ENCODE measurements at places on chromosomes 3 and 15. TPM values are rescaled to one million over a fixed set of nuclear protein-coding genes. Genes with fewer than 3 reads are reported as not detected.

Gene NMD3
- polyA plus RNA-seq, result 62.8 TPM

Gene TRPC1
- polyA plus RNA-seq, result 10.9 TPM

Gene MANF
- 121 TPM for polyA plus RNA-seq

Gene NPRL2
- 33.1 TPM for polyA plus RNA-seq

Gene CCR9
- 0.08 TPM for polyA plus RNA-seq

Gene HRG
- polyA plus RNA-seq, result 1.8 TPM

Gene KCNAB1
- 3.3 TPM for polyA plus RNA-seq

Gene ANKRD34C
- 0.08 TPM for polyA plus RNA-seq

Gene SOX2
- polyA plus RNA-seq, result 0.35 TPM

Gene ZCWPW2
- 1.9 TPM for polyA plus RNA-seq

DNA sequence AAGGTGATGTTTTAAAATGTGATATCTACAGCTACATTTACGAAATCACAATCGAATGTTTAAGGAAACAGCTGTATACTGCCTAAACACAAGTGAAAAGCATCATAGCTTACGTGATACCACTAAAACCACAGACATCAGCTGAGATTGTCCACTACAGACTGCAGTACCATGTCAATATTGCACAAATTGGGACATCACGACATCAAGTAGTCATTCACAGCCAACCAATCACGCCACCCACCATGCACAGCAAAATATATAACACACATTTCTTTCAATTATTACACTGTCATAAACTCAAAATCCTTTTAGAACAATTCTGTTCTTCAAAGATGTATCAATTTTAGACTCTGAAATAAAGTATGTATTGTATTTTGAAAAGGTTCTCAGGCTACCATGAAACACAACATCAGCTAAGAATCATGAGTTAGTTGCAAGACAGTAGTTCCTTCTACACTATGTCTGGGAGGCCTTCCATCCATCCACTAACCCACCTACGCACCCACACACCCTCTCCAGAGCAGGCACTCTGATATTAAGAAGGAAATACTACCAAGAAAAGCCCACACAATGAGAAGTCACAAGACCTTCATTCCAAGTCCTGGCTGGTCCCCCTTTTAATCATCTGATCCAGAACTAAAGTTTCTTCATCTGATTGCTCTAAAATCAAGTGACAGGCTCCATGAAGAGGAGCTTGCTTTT is 3.1 kb downstream of the DMXL2 start:
- DNase-seq, result no peak

- no peak for DNase-seq
Observed at GRCh38 chr15:60095711-60096110, 91.6 kb downstream of the FOXB1 start.

DNA sequence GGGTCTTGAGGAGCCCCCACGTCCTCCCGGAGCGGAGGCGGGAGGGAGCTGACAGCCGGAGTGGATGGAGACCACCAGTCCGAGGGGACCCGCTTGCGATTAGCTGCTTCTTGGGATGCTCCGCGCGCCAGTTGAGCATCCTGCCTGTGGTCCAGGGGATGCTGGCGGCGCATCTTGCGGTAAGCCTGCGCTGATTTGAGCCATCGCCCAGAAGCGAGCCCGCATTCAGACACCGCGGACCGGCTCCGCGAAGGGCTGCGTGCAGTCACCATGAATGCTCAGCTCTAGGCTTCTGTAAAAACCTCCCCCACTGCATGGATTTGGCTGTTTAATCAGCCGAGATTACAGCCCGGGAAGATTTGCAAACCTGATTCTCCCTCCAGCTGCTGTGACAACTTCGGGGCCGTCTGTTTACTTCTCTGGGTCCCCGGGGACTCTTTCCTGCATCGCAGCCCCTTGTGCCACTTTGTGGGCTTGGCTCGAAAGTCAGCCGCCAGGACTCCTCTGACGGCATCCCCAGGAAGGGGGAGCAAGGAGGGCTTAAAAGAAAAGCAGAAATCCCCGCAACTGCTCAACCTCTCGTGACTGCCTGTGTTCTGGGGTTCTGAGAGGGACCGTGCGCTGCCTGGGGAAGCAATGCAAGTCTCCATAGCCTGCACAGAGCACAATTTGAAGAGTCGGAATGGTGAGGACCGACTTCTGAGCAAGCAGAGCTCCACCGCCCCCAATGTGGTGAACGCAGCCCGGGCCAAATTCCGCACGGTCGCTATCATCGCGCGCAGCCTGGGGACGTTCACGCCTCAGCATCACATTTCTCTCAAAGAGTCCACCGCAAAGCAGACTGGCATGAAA is 171.1 kb downstream of the KCNAB1 start:
- no peak for DNase-seq

- DNase-seq, result no peak
Observed at GRCh38 chr3:187951452-187952190, 202.3 kb upstream of the LPP start.

DNA sequence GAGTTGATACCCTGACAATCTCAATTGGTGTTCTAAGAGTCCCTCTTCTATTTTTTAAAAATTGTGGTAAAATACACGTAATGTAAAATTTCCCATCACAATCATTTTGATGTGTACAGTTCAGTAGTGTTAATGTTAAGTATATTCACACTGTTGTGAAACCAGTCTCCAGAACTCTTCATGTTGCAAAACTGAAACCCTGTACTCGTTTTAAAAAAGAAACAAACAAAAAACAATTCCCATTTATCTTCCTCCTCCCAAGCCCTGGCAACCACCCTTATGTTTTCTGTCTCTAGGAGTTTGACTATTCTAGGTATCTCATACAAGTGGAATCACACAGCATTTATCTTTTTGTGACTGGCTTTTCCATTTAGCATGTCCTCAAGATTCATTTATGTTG is 28.7 kb upstream of the ALPK3 start:
- no peak for DNase-seq

DNA sequence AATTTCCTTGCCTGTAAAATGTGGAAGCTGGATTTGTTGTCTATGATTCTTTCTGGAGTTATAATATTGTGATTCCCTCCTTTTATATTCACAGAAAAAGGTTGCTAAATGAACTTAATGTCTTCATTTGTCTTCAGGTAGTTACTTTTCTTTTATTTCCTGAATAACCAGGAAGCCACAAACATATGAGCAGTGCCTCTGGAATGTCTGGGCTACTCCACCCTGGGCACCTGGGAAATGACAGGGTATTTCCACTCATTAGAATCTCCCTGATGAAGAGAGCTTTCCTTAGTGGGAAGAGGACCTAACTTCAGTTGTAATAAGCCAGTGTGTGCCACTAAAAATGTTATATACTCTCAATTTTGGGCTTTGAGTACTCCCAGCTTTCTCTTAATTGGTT is 3.8 kb upstream of the SLMAP start:
- DNase-seq, result no peak

DNA sequence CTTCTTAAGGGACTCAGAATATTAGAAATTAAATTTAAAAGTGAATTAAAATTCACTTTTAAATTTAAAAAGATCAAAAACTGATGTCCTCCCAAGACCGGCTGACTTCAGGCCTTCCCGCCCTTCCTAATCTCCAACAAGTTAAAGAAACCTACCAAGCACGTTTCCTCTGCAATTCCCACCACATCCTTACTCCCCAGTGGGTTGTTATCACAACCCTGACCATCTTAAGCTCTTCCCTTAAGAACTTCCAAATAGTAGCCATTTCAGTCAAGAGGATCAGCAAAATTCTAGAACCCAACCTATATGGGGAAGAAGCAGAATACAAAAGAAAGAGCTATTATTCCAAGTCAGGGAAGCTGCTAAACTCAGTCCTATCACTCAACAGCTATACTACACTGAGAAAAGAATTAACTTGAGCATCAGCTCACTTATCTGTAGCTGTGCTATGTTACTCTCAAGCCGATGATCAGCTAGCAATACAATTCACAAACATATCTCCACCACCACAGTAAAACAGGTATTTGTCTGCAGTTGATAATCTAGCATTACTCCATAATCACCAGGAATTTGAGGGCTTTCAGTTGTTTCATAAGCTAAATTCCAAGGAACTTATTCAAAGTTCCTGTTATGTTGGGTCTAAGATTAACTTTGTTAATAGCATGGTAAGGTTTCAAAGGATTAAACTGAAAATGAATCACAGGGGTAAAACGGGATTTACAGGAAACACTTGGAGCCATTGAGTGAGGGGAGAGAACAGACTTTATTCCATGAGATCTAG is 14.3 kb downstream of the ABCC5 start:
- DNase-seq, result no peak

GRCh38 chr15:50562735-50563640 is 16.5 kb upstream of the USP50 start:
- no peak for DNase-seq

DNA sequence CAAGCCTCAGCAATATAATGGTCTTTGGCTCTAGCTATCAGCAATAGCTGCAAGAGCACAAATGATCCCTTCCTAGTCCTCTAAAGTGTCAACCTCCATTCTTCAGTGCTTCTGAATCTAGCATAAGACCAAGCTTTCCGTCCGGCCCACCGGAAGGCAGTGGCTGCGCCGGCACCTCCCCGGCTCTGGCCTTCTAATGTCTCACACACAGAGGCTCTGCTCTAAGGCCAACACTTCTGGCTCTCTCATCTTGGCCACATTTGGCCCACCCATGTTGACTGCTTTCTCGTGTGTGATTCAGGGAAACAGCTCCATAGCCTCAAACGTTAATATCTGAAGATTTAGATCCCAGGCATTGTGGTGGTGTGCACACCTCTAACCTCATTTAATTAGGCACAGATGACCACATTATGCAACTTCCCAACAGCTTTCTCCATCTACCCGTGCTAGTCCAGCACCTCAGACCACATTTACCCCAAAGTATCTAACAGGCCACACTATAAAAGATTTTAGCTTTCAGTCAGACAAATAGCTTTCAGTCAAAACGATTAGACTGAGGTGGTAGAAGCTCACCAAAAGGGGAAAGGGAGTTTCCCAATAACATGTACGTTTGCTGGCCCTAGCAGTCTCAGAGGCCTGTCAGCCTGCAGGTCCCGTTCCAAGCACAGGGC is 19.3 kb downstream of the SLC51A start:
- DNase-seq, result no peak

GRCh38 chr15:40006646-40007045 is 32.3 kb downstream of the SRP14 start:
- DNase-seq, result no peak

DNA sequence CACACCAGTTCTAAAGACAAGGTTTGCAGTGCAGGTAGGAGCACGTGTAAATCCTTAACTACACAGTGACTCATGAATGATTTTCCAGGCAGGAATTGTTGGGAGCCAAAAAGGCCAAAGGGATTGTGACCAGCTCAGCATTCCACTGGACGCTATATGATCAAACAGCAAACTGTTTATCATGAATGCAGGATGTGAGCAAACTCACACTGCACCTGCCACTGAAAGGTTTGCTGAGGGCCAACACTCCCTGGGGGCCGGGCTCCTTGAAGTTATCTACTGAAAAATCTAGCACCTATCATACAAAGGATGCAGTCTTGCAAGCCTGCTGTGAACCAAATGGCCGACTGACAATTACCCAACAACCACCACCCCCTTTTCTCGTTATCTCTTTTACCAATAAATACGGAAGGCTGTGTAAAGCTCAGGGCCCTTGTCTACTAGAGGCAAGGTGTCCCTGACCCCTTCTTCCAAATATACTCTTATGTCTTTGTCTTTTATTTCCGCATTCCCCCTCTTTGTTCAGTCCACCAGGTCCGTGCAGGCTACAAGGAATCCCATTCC is 11.5 kb upstream of the DNASE1L3 start:
- DNase-seq, result no peak

- DNase-seq, result no peak
Observed at GRCh38 chr3:67551361-67552016, 102.9 kb downstream of the SUCLG2 start.

- no peak for DNase-seq
Observed at GRCh38 chr15:80426316-80426715, 22.1 kb downstream of the ARNT2 start.

DNA sequence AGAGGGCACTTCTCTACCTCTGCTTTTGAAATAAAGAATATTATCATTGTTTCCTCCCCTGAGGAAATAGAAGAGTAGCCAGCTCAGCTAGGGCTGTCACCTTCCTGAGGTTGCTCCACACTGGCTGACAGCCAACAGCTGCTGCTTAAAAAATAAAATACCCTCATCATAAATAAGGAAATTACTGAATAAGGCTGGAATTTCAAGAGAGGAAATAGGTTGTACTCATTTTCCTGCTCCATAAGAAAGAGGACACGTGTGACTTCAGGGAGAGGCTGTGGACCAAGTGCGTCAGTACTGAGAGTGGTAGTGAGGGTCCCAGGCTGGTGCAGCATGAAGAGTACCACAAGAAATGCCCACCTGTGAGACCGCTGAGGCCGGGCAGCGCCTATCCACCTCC is 8.1 kb upstream of the C2CD4B start:
- DNase-seq, result no peak

DNA sequence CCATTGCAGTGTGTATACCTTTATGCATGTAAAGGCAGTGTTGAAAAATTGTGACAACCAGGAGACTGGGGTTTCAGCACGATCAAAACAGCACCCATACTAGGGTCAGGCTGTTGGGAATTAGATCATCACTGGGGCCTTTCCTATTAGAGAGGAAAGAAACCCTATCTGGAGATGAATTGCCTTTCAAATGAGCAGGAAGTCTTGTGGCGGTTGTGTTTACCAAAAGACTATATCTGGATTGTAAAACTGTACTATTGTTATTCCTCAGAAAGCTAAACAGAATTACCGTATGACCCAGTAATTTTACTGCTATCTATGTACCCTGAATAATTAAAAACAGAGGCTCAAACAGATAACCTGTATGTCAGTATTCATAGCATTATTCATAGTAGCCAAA is 10.1 kb downstream of the UBE2E1 start:
- DNase-seq, result no peak

DNA sequence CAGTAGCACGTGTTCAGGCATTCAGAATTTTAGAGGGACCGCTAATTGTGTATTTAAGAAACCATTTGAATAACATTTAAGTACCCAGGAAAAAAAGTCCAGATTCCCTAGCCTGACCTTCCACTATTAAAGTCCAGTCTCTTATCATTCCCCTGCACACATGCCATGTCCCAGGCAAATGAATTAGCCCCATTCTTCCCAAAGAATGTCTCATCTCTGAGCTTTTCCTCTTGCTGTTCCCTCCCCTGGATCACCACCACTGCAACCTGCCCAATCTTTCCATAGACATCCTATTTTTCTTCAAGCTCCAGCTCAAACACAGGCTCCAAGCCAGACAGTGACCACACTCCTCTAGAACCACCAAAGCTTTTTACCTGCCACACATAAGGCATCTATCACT is 25.9 kb downstream of the PLD1 start:
- no peak for DNase-seq

GRCh38 chr3:126979046-126979628 is 3.8 kb upstream of the PLXNA1 start:
- DNase-seq, result no peak

DNA sequence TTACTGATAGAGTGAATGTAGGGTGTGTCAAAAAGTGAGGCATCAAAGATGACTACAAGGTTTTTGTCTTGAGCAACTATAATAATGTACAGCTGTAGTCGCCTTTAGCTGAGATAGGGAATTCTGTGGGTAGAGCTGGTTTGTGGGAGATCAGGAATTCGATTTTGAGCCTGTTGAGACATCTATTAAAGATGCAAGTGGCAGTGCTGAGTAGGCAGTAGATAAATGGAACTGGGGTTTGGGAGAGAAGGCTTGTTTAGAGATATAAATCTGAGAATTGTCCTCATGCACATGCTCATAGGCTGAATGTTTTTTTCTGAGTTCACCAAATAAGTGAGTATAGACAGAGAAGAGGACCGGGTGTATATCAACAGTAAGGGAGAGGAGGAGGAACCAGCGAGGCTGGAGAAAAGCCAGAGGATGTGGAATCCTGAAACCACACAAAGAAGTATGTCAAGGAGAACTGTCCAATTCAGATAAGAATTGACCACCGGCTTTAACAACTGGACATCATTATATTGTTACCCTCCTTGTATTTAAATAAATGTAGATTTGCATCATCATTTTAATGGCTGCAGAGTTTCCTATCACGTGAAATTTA is 146.0 kb upstream of the TNIK start:
- no peak for DNase-seq
